ENCODE measurements at places on chromosomes 3 and 15.

DNA sequence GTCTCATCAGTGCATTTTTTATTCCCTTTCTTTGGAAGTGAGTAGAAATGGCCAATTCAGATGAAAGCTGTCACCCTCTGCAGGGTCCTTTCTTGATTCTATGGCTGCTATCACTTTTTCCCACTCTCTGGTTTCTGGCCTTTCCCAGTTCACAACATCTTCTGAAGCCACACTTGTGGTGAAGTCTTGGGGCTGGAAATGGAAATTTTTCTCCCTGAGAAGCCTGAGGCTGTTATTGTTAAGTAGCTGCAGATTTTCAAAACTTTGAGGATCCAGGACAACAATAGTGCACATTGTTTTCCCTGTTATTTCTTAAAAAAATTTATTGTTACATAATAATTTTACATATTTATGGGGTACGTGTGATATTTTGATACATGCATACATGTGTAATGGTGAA is 250.3 kb upstream of the RASGRP1 start:
- DNase-seq = no peak

DNA sequence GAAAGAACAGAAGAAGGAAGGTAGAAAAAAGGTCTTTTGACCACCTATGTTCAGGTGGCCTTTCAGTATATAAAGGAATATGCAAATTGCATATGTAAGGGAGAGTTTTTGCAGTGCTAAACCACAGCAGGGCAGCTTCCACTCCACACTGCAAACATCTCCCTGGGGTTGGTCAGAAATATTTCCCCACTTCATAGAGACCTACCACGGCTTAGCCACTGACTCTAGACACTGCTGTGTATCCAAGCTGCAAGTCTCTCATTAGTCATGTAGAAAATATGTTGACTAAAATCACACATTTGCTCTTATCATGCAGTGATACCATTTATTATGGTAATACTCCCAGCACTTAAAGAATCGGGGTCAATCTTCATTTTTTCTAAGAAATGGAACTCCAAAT is 214.9 kb upstream of the NR2F2 start:
- no peak for DNase-seq

- DNase-seq = no peak
Measured at GRCh38 chr3:140695361-140696061, 17.6 kb downstream of the TRIM42 start.

DNA sequence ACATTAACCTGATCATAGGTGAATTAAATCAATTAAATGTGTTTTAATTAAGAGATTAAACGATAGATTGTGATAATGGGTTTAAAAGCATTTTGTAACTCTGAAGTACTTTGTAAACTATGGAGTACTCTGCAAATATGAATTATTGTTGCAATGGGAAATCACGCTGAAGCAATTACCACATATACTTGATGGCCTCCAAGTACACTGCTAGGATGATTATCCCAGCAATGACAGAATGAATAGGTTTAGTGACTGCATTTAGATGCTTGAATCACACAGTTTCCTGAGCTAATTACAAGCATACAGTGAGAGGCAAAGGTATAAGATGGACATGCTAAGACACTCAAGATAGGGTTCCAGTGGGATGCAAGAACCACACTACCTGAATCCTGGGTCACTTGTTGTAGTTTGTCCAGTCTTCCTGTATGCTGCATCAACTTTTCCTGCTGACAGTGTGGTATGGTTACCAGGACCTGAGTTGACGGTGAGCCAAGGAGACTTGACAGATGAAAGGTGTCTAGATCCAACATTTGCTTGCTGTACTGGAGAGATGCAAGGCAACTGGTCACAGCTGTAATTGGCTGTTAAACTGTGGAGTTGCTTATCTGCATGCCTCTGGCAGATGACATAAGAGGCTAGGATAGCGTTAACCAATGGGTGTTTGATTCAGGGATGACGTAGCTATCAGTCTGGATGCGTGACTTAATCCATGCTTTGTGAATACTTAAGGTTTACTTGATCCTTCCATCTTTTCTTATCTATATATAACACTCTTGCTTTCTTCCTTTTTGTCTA is 38.0 kb downstream of the RNF13 start:
- no peak for DNase-seq

- DNase-seq = peak; percentile 97
Measured at GRCh38 chr3:129490273-129490675, 38.2 kb upstream of the RHO start.

DNA sequence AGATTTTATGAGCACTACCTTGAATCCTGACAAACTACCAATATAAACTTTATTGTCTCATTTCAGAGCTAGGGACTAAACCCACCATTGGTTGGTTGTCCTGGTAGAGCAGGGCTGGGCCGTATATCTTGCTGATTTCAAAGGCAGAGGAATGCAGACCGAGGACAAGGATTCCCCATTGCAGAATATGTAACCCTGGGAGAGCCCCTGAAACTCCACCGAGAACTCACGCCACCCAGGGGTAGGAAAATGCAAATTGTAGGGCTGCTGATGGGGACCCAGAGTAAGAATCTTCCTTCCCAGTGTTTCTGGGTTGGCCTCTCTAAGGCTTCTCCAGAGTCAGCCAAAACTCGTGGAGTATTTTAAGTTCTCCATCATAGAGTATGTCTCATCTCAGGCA is 235.3 kb downstream of the ABHD5 start:
- no peak for DNase-seq

- DNase-seq = no peak
Measured at GRCh38 chr15:73023071-73023470, 29.2 kb upstream of the NEO1 start.

- no peak for DNase-seq
Measured at GRCh38 chr3:190579514-190580137, 65.7 kb downstream of the IL1RAP start.

GRCh38 chr3:112640930-112641801 is at the start of gene CCDC80:
Gene CCDC80 (minus strand): TSS chr3:112641143. CDS start chr3:112639905, 1,238 bp downstream.
- peak; percentile 86 for DNase-seq

- no peak for DNase-seq
Measured at GRCh38 chr3:43378066-43378935, 92.0 kb downstream of the SNRK start.

DNA sequence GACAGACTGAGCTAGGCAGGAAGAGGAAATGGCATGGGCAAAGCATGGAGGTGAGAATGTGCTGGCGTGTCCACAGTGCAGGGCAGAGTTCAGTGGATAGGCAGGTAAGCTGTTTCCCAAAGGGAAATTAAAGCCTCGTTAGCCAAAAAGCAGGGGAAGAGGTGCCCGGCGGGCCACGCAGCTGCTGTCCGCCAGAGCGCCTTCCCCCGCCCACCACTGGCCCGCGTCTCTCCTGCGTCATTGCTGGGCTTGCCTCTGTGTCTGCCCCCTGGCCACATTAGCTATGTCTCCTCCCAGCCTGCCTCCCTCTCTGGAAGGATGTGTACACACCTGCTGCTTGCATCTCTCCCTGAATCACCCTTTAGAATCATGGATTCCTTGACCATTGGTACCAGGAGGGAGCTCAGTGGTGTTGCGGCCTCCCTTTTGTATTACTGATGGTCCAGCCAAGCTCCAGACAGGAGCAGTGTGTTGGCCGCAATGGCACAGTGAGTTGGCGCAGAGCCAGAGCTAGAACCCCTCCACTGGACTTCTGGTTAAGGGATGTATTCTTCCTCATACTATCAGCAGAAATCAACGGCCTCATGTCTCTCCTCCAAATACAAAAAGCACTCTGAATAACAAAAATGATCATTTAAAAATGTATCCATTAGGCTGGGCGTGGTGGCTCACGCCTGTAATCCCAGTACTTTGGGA is 26.6 kb downstream of the SLC28A1 start:
- DNase-seq = no peak

GRCh38 chr3:24406900-24407299 is 87.8 kb downstream of the THRB start:
- DNase-seq = no peak

- DNase-seq = no peak
Measured at GRCh38 chr3:172511783-172512762, 11.2 kb downstream of the TNFSF10 start.

GRCh38 chr3:169940470-169941181 is 26.0 kb upstream of the SEC62 start:
- no peak for DNase-seq

DNA sequence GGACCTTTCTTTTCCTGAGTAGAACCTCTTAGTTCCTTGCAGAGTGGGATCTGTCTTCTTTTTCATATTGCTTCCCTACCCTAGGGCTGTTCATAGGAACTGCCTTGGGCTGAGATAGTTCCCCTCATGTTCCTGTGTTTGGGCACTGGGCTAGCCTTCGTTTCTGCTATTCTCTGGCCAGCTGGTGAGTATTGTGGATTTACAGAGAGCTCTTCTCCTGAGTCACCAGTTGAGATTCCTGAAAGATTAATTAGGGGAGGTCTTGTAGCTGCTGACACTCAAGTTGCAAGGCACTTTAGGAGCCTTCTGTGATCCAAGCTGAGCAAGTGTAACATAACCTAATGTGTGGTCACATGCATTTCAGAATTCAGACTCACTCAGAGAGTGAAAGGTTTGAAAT is 30.7 kb downstream of the CHD2 start:
- DNase-seq = peak; percentile 87

DNA sequence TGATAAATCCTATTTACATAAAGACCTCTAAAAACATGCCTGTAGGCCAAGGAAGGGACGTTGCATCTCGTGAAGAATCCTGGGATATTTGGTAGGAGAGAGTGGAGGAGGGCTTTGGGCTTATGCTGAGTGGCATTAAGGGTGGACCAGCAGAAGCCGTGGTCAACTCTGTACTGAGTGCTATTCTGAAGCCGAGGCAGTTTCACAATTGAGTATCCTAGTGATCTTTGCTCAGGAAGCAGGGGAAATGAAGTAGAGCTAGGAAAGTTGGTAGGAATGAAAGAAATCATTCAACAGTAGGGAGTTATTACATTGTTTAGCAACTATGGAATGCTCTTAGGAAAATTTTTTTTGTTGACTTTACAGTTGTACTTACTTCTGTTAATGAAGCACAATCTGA is 24.2 kb downstream of the MCTP2 start:
- DNase-seq = no peak

DNA sequence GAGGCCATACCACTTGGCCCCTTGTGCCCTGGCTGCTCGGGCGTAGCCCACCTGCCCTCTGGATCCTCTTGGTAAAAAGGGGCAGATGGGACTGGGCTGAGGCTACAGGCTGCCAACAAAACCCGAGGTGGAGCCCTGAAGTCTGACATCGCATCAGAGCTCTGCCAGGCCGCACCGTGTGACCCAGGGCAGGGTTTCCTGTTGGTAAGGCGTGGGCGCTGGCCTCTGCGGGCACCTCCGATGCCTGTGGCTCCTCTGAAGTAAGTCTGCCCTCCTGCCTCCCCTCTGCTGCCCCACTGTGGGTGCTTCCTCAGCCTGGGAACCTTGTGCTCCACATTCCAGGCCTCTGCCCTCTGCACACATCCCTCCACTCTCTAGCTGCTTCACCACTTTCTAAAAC is 8.9 kb downstream of the CHDH start:
- DNase-seq = no peak
